ENCODE measurements at places on chromosomes 1 and 21. TPM values are rescaled to one million over a fixed set of nuclear protein-coding genes. Genes with fewer than 3 reads are reported as not detected.

TSPEAR gene
- total RNA-seq = not detected

- no peak for DNase-seq
Observed at GRCh38 chr1:231666220-231666936, 39.8 kb downstream of the DISC1 start.

- DNase-seq = no peak
Observed at GRCh38 chr21:26320596-26320995, 150.0 kb upstream of the APP start.

C1orf53 gene
- total RNA-seq = not detected

GRCh38 chr1:234931404-234931973 is 197.1 kb downstream of the TOMM20 start:
- DNase-seq = no peak

DYRK1A gene
- total RNA-seq = 82.9 TPM

CD84 gene
- 10.2 TPM for total RNA-seq

- DNase-seq = peak; percentile 66
Observed at GRCh38 chr1:109193653-109194590, 19.8 kb upstream of the SARS1 start.

CFAP141 gene
- not detected for total RNA-seq

GRCh38 chr1:55276671-55277376 is 61.7 kb upstream of the USP24 start:
- no peak for DNase-seq

DNA sequence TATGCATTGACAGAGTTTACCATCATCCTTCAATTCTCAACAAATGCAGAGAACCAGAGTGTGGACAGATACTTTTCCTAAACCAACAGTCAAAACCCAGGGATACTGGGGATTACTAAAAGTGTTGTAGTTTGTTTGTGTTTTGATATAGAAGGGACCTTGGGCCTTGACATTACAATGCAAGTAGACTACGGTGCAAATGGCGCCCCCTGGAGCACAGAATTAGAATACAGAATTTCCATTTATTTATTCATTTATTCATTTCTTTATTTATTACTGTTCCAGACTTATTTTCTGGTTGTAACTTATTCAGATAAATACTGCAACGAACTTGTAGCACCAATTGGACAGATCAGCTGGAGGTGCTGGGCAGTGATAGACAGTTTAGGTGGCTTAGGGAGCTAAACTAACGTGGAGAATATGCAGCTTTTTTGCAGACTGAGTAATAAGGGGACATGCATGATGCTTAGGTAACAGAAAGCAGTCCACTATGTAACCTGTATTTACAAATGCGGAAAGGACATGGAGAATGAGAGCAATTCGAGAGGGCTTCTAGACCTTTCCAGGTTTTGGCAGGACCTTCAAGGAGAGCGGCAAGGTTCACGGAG is 42.6 kb downstream of the KIRREL1 start:
- DNase-seq = peak; percentile 11

DNA sequence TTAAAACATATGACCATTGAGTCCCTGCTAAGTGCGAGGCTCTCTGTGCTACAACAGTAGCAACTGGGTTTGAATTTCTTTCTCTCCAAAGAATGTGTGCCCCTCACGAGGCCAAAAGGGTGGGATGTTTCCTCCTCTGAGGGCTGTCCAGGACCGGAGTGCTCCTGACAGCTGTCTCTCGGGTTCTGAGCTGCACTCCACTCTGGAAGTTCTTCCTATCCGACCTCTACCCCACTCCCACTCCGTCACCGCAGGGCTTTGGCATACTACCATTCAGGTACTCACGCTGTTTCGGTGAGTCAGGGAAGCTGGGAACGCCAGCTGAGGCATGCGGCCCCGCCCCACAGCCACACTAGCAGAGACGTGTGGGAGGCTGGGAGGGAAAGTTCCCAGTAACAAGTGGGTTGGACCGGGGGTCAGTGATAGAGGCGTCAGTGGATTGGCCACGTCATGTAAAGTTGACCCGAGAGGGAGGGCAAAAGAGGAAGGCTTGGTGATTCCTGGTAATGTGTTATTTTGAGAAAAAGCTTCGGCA is 705 bp upstream of the SLC50A1 start:
- DNase-seq = peak; percentile 74

GRCh38 chr21:34093083-34093482 is 19.7 kb downstream of the MRPS6 start:
- DNase-seq = no peak

LAX1 gene
- total RNA-seq = 24.3 TPM

DNA sequence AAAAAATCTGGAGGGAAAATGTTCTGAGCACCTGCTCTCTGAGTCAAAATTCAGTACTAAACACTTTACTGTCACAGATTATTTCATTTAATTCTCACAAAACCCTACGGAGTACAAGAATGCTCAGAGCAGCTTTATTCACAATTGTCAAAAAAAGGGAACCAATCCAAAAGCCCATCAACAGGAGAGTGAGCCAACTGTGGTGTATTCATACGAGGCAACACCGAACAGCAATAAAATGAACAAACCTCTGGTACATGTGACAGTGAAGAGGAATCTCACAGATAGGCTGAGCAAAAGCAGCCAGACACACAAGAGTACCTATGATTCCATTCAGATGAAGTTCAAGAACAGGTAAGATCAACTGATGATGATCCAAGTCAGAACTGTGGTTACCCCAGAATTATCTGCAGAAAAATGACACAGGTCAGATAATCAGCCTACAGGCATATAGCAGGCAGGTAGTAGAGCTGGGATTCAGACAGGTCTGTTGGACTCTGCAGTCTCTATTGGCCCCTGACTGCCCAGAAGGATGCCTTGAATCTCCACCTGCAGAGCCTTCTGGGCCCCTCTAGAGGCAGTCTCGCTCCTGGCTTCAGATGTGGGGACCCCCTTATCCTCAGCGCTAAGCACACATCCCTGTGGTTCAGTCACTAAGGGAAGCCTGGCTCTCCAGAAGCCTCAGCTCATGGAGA is 19.2 kb downstream of the SLC9A1 start:
- DNase-seq = no peak

NECTIN4 gene
- not detected for total RNA-seq

HSD3B1 gene
- total RNA-seq = not detected

DMRTA2 gene
- total RNA-seq = not detected

CFAP74 gene
- total RNA-seq = not detected

GRCh38 chr1:93607814-93608186 is 73.8 kb downstream of the BCAR3 start:
- DNase-seq = peak; percentile 72

- no peak for DNase-seq
Observed at GRCh38 chr1:212007886-212008285, 27.5 kb downstream of the INTS7 start.

SYDE2 gene
- total RNA-seq = 3.4 TPM

VPS72 gene
- 94.1 TPM for total RNA-seq

- no peak for DNase-seq
Observed at GRCh38 chr1:22600071-22600816, 36.2 kb upstream of the C1QA start.

PRAMEF14 gene
- total RNA-seq = not detected

MCOLN3 gene
- 0.74 TPM for total RNA-seq

DNA sequence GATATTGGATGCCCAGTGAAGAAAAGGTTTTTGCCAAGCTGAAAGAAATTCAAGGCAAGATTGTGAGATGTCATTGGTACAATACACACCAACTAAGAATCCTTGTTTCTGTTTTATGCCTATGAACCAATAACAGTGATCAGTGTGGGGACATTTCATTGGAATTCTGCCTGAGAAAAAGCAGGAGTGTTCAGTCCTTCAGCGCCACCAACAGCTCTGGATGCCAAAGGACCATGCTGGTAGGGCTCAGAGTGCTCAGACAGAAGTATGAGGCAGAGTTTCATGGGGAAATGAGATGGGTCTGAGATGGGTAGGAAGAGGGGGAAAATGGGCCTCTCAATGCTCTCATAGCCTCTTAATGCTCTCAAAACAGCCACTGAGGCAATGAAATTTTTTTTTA is 56.5 kb downstream of the GABPA start:
- DNase-seq = no peak

GRCh38 chr1:207826557-207827487 is 75.0 kb downstream of the CD46 start:
- DNase-seq = no peak

DNA sequence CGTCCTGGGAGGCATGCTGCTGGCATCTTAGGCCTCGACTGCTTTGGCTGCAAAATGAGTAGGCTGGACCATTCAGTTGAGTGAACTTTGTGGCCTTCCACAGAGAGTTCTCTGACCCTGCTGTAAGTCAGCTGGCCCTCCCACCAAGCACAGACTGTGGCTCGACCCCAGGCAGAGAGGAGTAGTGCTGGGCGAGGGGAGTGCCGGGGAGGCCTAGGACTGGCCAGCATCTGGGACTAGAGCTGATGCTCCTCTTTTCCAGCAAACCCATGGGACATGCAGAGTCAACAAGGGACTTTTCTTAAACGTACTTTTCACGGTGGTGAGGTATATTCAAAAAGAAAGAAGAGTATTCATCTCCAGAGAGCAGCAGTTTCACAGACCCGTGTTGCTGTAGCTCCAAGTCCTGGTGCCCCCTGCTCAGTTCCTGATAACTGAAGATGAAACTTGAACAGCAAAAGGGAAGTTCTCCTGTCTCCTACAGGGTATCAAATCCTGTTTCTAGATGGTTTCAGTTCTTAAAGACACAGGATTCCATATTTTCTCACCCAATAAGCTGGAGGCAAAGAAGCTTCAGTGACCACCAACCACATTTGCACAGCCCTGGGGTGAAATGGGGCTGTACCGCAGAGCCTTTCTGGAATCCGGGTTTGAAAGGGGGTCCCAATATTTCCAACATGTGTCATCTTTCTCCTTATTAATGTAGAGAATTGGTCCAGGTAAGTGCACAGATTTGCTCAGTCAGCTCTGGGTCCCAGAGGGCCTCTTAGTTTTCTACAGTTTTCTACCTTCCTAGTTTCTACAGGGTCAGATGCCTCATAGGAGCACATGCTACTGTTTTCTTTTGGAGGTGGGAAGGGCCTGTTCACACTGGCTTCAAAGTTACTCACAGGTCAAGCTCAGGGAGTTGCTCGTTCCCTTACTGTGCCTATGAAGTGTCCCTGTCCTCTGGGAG is 20.9 kb downstream of the BATF3 start:
- DNase-seq = peak; percentile 66

DNA sequence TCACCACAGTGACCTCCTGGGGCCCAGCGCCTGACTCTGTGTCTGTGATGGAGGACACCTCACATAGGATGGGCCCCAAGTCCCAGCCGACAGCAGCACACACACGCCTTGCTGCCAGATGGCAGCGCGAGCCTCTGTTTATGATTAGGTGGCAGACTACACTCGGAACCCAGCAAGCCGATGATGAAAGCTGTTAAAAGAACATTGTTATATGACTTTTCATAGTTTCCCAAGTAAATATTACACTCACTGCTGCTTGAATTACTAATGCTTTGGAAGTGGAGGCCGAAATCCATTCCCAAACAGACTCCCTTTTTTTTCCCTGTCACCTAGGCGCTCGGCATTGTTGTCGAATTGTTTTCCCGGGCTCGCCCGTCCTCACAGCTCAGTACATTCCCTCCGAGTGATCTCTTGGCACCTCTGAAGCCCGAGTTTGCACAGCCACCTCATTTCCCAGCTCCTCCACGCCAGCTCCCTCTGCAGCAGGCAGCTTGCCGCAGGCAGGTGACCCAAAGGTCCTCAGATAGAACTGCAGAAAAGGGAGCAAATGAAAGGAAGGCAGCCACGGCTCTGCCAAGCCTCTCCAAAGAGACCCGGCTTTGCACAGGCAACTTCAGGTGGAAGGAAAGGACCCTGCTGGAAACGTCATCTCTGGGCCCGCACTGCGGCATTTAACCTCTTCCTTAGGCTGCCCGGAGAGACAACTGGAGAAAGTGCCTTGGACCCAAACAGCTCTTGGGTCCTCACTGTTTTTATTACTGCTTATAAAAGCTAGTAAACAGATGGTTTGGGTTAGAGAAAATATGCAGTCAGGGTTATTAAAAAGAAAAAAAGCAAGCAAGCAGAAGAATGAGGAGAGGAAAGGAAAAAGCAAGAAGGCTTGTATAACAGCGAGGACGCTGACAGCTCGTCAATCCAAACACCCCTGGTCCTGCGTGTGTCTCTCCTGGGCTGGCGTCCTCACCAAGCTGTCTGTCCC is 72.2 kb upstream of the SLC25A33 start:
- no peak for DNase-seq

- peak; percentile 38 for DNase-seq
Observed at GRCh38 chr1:66276218-66276617, 257.7 kb upstream of the SGIP1 start.

MEX3A gene
- total RNA-seq = 0.31 TPM
